Sigmoid colon (tissue), 7 donors: ENCODE measurements at places on chromosomes 2 and 18. TPM values are rescaled to one million over a fixed set of nuclear protein-coding genes. Genes with fewer than 3 reads are reported as not detected.

DNA sequence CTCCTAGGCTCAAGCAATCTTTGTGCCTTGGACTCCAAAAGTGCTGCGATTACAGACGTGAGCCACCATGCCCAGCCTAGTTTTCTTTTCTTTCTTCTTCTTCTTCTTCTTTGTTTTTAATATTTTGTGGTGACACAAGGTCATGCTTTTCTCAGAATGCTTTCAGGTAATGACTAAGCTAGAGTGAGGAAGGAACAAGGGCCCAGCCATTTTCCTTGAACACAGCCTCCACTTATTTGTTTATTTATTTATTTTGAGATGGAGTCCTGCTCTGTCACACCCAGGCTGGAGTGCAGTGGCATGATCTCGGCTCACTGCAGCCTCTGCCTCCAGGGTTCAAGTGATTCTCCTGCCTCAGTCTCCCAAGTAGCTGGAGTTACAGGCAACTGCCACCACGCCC is 74.3 kb upstream of the ST3GAL5 start:
- H3K36me3 ChIP-seq, result no peaks in the 10 kb centered on the region
- DNase-seq, result no peak
- no peak overlapping the region for H3K4me3 ChIP-seq
- no peaks in the 10 kb centered on the region for H3K4me1 ChIP-seq
- H3K27ac ChIP-seq, result no peak overlapping the region

GRCh38 chr18:33581856-33582255 is 3.8 kb downstream of the ASXL3 start:
- DNase-seq, result no peak
- H3K4me3 ChIP-seq, result no peak overlapping the region
- H3K27me3 ChIP-seq, result no peaks in the 10 kb centered on the region
- no peak overlapping the region for H3K27ac ChIP-seq

Gene ABCB11
- total RNA-seq, result 0.55 TPM

Gene MYO5B
- total RNA-seq, result 0.36 TPM

GRCh38 chr2:9445089-9445488 is 21.6 kb downstream of the CPSF3 start:
- no peaks in the 10 kb centered on the region for H3K27me3 ChIP-seq
- H3K4me3 ChIP-seq, result no peak overlapping the region
- peaks cover 33% of the 10 kb centered on the region for H3K36me3 ChIP-seq
- no peak for DNase-seq

Gene GRP
- total RNA-seq, result 2.5 TPM

DNA sequence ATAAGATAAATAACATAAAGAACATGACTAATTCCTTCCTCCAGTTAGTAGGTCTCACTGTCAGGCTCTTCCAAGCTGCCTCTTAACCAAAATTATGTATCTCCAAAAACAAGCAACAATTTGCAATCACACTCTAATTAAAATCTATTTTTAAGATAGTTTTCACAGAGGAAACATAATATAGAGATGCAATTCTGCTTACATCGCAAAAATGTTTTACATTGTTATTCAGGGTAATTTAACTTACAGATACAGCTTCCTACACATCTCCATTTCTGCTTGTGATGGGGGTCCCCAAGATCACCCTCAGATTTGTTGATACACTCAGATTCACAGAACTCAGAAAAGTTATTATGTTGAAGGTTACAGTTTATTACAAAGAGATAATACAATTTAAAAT is 115.5 kb downstream of the DSC3 start:
- H3K27ac ChIP-seq, result no peak overlapping the region
- H3K27me3 ChIP-seq, result no peaks in the 10 kb centered on the region
- no peak for DNase-seq
- no peaks in the 10 kb centered on the region for H3K4me1 ChIP-seq
- H3K4me3 ChIP-seq, result no peak overlapping the region
- no peaks in the 10 kb centered on the region for H3K36me3 ChIP-seq

GRCh38 chr2:169285531-169286235 is 76.7 kb downstream of the LRP2 start:
- no peaks in the 10 kb centered on the region for H3K27me3 ChIP-seq
- H3K4me3 ChIP-seq, result no peak overlapping the region
- no peaks in the 10 kb centered on the region for H3K4me1 ChIP-seq
- H3K36me3 ChIP-seq, result no peaks in the 10 kb centered on the region
- no peak for DNase-seq

GRCh38 chr2:165863810-165864261 is 69.8 kb upstream of the GALNT3 start:
- no peaks in the 10 kb centered on the region for H3K4me1 ChIP-seq
- no peak for DNase-seq
- no peaks in the 10 kb centered on the region for H3K36me3 ChIP-seq

- no peak for DNase-seq
- H3K4me1 ChIP-seq, result no peaks in the 10 kb centered on the region
- H3K36me3 ChIP-seq, result no peaks in the 10 kb centered on the region
- peak overlapping the region; percentile 93 for H3K27ac ChIP-seq
- no peaks in the 10 kb centered on the region for H3K27me3 ChIP-seq
- H3K4me3 ChIP-seq, result peak overlapping the region; percentile 97
Measured at GRCh38 chr2:3557639-3558204, 411 bp downstream of the RNASEH1 start.

Gene TMX3
- 43.5 TPM for total RNA-seq

Gene AQP12B
- total RNA-seq, result not detected

GRCh38 chr2:128787616-128788015 is 468.9 kb upstream of the HS6ST1 start:
- no peaks in the 10 kb centered on the region for H3K36me3 ChIP-seq
- H3K4me3 ChIP-seq, result no peak overlapping the region
- H3K27me3 ChIP-seq, result no peaks in the 10 kb centered on the region
- peak; percentile 35 for DNase-seq
- no peaks in the 10 kb centered on the region for H3K4me1 ChIP-seq
- no peak overlapping the region for H3K27ac ChIP-seq

DNA sequence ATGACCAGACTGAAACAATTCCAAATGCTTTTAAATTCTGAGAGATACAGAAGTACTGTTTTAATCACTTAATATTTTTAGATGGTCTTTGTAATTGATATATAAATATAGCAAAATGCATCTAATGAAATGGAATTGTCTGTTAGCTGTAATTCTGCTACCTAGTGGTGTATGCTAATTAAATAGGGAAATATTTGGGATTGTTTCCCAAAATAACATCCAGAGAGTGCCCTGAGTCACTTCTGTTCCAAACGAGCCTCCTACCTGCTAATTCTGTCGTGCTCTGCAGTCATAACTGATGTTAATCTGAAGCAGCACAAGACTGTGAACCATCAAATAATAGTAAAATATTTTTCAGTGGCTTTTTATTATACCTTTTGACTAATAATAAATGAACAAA is 71.4 kb upstream of the NOSTRIN start:
- no peaks in the 10 kb centered on the region for H3K4me1 ChIP-seq
- no peaks in the 10 kb centered on the region for H3K36me3 ChIP-seq
- DNase-seq, result no peak
- H3K4me3 ChIP-seq, result no peak overlapping the region
- no peaks in the 10 kb centered on the region for H3K27me3 ChIP-seq

DNA sequence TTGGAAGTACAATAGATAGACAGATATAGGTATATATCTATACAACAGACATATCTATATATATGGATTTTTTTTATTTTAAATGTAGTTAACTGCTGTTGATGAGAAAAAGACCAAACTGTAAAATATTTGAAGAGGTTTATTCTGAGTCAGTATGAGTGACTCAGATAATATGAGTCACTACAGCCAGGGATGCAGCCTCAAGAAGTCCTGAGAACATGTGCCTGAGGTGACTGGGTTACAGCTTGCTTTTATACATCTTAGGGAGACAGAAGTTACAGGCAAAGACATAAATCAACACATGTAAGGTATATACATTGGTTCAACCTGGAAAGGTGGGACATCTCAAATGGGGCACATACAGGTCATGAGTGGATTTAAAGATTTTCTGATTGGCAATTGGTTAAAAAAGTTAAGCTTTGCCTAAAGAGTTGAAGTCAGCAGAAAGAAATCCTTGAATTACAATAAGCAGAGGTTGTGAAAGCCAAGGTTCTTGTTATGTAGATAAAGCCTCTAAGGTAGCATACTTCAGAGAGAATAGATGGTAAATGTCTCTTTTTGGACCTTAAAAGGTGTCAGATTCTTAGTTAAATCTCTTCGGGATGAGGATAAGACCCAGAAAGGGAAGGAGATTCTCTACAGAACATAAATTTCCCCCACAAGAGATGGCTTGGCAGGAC is 149.9 kb downstream of the RBM43 start:
- no peak for DNase-seq
- H3K4me1 ChIP-seq, result no peaks in the 10 kb centered on the region
- H3K36me3 ChIP-seq, result no peaks in the 10 kb centered on the region
- H3K27ac ChIP-seq, result no peak overlapping the region
- no peaks in the 10 kb centered on the region for H3K27me3 ChIP-seq

- H3K36me3 ChIP-seq, result no peaks in the 10 kb centered on the region
- H3K27me3 ChIP-seq, result no peaks in the 10 kb centered on the region
- no peak for DNase-seq
- no peak overlapping the region for H3K4me3 ChIP-seq
Measured at GRCh38 chr2:229202646-229203045, 68.4 kb downstream of the PID1 start.

Gene FAM110C
- not detected for total RNA-seq

DNA sequence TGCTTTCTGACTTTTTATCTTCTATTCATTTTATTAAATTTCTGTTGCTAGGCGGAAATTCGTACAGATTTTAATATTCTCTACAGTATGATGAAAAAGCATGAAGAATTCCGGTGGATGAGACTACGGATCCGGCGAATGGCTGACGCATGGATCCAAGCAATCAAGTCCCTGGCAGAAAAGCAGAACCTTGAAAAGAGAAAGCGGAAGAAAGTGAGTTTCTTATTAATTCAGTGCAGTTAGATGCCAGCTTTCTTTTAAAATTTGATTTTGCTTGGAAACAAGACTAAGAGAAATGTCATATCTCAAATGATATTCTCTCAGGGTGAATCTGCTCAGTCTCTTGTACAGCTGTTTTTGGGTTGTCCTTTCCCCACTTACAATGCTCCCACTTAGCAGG is 84.3 kb downstream of the MGAT5 start:
- no peak overlapping the region for H3K4me3 ChIP-seq
- H3K36me3 ChIP-seq, result peaks cover 6% of the 10 kb centered on the region
- H3K27me3 ChIP-seq, result no peaks in the 10 kb centered on the region
- H3K4me1 ChIP-seq, result no peaks in the 10 kb centered on the region
- no peak overlapping the region for H3K27ac ChIP-seq

DNA sequence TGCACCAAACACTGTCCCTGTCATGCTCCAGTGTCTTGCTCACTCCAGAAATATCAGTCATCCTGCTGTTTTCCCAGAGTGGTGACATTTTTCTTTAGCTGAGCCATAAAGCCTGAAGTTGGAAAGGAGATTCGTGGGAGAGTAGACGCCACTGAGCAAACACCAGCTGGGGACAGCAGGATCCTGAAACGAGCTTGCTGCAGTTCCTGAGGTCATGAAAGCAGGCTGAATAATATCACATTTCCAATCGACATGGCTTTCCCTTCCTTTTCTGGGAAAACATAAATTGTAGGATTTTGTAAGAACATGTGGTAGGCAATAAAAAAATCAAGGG is 276.4 kb downstream of the CDCA7 start:
- no peak overlapping the region for H3K27ac ChIP-seq
- no peak overlapping the region for H3K4me3 ChIP-seq
- H3K27me3 ChIP-seq, result no peaks in the 10 kb centered on the region

- H3K36me3 ChIP-seq, result no peaks in the 10 kb centered on the region
- DNase-seq, result no peak
- no peak overlapping the region for H3K4me3 ChIP-seq
- no peaks in the 10 kb centered on the region for H3K27me3 ChIP-seq
- H3K27ac ChIP-seq, result no peak overlapping the region
Measured at GRCh38 chr18:22983175-22983574, 50.0 kb downstream of the RBBP8 start.

DNA sequence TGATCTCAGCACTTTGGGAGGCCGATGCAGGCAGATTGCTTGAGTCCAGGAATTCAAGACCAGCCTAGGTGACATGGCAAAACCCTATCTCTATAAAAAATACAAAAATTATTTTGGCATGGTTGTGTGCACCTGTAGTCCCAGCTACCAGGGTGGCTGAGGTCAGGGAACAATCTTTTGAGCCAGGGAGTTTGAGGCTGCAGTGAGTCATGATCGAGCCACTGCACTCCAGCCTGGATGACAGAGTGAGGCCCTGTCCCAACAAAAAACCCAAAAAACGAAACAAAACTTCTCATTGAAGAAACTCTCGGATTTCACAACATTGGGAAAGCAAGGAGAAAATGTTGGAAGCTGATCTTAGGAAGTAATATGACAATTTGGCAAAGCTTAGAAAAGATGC is 317.3 kb upstream of the MGAT5 start:
- H3K4me3 ChIP-seq, result no peak overlapping the region
- no peak for DNase-seq
- H3K27me3 ChIP-seq, result no peaks in the 10 kb centered on the region
- no peaks in the 10 kb centered on the region for H3K4me1 ChIP-seq

DNA sequence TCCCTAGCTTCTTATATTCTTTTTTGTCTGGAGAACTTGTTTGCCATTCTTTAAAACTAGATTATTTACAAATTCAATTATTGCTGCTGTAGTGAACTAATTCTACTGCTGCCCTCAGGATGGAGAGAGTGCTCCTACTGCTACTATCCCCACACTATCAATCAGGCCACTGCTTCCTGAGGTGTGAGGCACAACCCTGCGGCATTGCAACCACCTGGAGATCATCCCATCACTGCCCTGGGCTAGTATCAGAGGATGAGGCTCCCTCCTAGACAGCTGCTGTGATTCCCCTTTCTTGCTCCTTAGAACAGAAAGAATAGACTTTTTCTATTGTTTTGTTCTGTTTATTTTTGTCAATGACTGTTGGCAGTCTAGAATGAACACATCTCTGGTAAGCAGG is 146.6 kb downstream of the CDH19 start:
- no peaks in the 10 kb centered on the region for H3K36me3 ChIP-seq
- no peak overlapping the region for H3K27ac ChIP-seq
- no peaks in the 10 kb centered on the region for H3K27me3 ChIP-seq
- H3K4me1 ChIP-seq, result no peaks in the 10 kb centered on the region
- no peak overlapping the region for H3K4me3 ChIP-seq

Gene CDH20
- total RNA-seq, result not detected

Gene MC4R
- not detected for total RNA-seq

GRCh38 chr2:227025510-227025909 is 138.5 kb downstream of the COL4A4 start:
- H3K27me3 ChIP-seq, result no peaks in the 10 kb centered on the region
- no peaks in the 10 kb centered on the region for H3K36me3 ChIP-seq
- DNase-seq, result no peak
- H3K4me1 ChIP-seq, result no peaks in the 10 kb centered on the region

GRCh38 chr2:141271346-141271745 is 859.5 kb downstream of the LRP1B start:
- H3K27me3 ChIP-seq, result no peaks in the 10 kb centered on the region
- H3K4me1 ChIP-seq, result no peaks in the 10 kb centered on the region
- no peak overlapping the region for H3K27ac ChIP-seq
- no peak for DNase-seq
- H3K36me3 ChIP-seq, result no peaks in the 10 kb centered on the region

Gene TWIST2
- total RNA-seq, result 83.8 TPM
